ENCODE measurements at places on chromosomes 7 and 10.

DNA sequence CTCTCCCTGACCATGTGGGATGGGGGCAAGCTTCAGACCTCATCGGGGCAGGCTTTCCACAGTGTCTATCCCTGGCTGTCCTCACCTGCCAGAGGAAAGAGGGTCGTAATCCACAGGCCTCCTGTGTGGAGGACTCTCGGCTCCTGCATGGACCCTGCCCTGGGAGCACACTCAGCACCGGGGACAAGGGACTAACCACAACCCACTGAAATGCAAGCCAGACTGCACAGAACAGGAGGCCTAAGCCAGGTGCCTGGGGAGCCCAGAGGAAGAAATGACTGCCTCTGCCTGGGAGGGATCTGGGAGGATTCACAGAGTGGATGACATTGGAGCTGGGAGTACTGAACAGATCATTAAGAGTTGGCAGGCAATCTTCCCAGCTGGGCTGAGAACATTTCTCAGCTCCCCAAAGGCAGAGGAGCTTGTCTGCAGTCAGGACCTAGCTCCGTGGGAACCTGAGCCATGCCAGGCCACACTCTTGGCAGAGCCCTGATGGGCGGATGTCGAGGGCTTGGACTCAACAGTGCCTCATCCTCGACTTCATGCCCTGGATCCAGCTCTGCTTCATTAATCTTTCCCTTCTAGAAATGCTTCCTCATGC, 213.4 kb downstream of the USP6NL start:
- DNase-seq = no peak

DNA sequence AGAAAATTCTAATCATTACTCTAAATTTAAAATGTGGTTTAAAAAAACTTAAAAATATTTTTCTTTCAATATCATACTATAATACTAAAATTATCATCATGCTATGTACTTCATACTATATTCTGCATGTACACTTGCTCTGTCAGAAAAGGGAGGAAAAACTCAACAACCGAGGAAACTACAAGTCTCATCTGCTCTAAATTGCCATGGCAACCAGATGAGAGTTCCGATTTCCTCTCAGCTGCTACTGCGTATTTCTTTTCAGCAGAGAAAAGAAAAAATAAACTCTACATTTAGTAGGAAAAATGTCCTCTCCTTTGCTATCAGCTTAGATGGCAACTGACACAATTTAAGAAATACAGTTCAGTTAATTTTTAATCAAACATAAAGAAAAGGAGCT, 178.9 kb downstream of the SRPK2 start:
- DNase-seq = no peak

GRCh38 chr7:47085491-47086275, 496.2 kb downstream of the TNS3 start:
- no peak for DNase-seq

- DNase-seq = no peak
These were observed 5.4 kb downstream of the PPP2R2D start for GRCh38 chr10:131906269-131906639.

GRCh38 chr10:8037941-8038894, 16.3 kb upstream of the GATA3 start:
- no peak for DNase-seq

All from RWPE2 (cell line).